ENCODE measurements at places on chromosomes 2 and 18.

DNA sequence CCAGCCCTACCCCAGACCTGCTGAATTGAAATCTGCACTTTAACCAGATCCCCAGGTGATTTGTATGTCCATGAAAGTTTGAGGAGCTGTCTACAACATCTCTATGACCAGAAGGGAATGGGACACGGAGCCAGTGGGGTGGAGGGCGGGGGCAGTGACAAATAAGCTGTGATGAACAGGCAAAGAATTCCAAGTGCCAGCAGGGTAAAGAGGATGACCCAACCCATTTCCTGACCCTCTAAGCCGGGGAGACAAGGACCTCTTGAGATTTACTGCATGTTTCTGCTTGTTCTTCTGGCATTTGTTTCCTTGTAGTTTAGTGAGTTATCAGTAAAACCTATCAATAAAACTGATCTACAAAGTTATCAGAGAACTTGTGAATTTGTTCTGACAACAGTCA lies 8.7 kb downstream of the TET3 start:
- no peak for DNase-seq

GRCh38 chr2:166084301-166084700 lies 43.5 kb downstream of the SCN1A start:
- no peak for DNase-seq

GRCh38 chr2:137924019-137924418 lies 40.3 kb upstream of the HNMT start:
- no peak for DNase-seq

GRCh38 chr2:148933456-148933855 lies 58.4 kb downstream of the KIF5C start:
- DNase-seq: no peak

DNA sequence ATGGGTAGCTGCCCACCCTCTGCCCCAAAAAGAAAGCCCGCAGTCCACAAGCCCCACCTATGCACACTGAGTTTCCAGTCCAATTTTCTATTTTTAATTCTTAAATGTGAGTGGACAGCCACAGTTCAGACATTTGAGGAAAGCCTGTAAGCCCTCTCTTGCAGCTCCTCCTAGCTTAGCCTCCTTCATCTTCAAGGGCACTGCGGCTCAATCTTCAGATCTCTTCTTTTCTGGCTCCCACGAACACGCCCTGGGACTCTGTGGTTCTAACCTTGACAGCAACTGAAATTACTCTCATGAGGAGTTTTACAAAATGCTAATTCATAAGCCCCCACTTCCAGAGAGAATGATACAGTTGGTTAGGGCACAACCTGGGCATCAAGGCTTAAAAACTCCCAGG lies 144.0 kb downstream of the MSH2 start:
- no peak for DNase-seq

- no peak for DNase-seq
These were observed 61.2 kb upstream of the SLC39A10 start for GRCh38 chr2:195595825-195596224.

GRCh38 chr2:11366326-11366741 lies 21.9 kb upstream of the ROCK2 start:
- DNase-seq: no peak

DNA sequence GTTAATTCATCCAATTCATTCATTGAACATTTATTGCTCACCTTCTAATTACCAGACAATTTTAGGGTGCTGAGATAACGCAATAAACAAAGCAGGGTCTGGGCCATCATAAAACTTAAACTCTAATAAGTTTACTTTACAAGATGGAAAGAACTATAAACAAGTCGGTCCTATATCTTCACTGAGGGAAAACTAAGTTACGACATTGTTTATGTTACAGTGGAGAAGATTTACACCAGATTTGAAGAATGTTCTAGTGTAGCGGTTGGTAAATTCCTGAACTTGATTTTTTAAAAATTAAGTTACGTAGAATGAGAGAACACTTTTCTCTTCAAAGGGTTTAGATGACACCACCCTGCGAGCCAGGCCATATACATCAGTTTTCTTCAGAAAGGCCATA lies 20.7 kb upstream of the FRZB start:
- DNase-seq: no peak

DNA sequence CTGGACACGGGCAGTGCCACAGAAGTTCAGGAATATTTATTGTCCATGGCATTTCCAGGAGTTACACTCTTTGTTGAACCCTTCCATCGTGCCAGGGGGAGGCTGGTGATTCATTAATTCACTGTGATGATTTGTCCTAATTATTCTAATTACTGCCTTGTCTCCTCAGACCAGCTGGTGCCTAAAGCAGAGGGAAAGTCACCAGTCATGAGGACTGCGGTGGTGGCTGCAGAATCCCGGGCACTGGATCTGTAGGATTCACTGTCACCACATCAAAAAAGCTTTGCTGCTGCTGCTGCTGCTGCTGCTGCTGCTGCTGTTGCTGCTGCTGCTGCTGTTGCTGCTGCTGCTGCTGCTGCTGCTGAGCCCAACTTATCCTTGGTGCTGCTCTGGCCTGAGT lies 908.2 kb downstream of the TSN start:
- peak; percentile 49 for DNase-seq

- no peak for DNase-seq
These were observed 82.7 kb downstream of the TANC1 start for GRCh38 chr2:159051133-159051532.

GRCh38 chr2:234691968-234692955 lies 195.4 kb upstream of the ARL4C start:
- peak; percentile 88 for DNase-seq

DNA sequence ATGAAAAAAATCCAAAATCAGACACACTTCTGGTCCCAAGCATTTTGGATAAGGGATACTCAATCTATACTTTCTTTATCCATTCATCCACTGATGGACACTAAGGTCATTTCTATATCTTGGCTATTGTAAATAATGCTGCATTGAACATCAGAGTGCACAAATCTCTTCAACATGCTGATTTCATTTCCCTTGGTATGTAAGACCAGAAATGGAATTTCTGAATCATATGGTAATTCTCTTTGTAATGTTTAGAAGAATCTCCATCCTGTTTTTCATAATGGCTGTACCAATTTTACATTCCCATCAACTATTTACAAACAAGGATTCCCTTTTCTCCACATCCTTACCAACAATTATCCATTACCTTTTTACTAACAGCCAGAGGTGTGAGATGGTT lies 33.7 kb upstream of the MCM6 start:
- no peak for DNase-seq

GRCh38 chr2:197304556-197305011 lies 6.0 kb downstream of the ANKRD44 start:
- DNase-seq: no peak

DNA sequence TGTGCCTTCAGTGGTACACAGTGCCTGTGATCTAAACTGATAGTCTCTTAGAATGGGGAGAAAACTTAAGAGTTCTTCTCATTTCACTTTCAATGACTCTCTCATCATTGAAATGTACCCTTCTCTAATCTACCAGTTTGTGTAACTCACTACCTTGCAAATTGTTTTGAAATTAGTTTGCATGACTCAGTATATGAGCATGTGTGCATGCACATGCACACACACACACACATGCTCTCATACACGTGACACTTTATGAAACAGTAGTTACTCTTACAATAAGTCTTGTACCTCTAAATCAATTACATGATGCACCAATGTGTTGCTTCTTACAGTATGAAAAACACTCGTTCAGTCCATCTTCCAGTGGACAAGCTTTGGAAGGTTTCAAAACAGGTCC lies 10.6 kb downstream of the LYPD6B start:
- no peak for DNase-seq

- no peak for DNase-seq
These were observed 385.0 kb upstream of the KLHL29 start for GRCh38 chr2:22999951-23000350.

- no peak for DNase-seq
These were observed 913.3 kb downstream of the CPS1 start for GRCh38 chr2:211469664-211470059.

GRCh38 chr2:16318474-16319195 lies 347.0 kb downstream of the CYRIA start:
- DNase-seq: no peak

DNA sequence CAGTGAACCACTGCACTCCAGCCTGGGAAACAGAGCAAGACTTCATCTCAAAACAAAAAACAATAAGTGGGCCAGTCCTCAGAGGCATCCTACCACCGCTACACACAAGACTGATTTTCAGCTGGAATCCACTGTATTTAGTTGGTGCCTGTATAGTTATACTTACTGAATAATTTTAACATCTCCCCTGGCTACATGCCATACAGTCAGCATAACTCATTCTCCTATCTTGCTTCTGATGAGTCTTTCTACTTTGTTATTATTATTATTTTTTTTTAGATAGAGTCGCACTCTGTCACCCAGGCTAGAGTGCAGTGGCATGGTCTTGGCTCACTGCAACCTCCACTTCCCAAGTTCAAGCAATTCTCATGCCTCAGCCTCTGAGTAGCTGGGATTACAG lies 19.9 kb upstream of the CAB39 start:
- no peak for DNase-seq

GRCh38 chr2:190875891-190876290 lies 4.7 kb upstream of the GLS start:
- DNase-seq: no peak

DNA sequence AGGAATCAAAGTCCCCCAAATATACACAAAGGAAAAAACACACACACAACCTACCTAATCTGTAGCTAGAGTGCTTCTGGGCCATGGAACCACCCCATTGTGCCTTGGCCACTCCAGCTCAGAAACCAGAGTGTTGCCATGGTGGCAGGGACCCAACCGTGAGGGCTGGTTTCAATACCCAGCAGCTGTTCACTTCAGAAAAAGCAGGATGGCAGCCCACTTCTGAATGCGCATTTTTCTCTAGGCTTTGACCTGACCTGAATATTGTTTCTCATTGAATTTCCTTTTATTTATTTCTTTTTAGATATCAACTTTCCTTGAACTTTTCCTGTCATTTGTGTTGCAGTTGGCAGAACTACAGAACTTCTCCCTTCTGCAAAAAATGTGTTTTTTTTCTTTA lies 43.0 kb upstream of the EHBP1 start:
- DNase-seq: no peak

DNA sequence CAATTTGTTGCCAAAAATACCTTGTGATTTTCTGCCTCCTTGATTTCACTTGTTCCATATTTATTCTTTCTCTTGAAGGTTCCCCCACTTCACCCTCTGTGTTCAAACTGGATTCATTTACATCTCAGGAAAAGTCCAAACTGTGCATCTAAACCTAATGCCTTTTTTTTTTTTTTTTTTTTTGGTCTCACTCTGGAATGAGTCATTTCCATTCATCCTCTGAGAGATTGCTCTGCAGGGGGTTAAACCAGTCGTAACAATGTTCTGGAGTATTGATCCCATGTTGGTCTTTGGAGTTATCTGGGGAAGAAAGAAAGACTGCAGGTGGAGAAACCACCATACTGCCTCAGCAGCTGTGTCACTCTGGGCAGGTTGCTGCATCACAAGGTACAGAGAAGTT lies 119.7 kb downstream of the TACR1 start:
- DNase-seq: peak; percentile 91

GRCh38 chr2:234995332-234996068 lies 43.7 kb downstream of the SH3BP4 start:
- DNase-seq: no peak

DNA sequence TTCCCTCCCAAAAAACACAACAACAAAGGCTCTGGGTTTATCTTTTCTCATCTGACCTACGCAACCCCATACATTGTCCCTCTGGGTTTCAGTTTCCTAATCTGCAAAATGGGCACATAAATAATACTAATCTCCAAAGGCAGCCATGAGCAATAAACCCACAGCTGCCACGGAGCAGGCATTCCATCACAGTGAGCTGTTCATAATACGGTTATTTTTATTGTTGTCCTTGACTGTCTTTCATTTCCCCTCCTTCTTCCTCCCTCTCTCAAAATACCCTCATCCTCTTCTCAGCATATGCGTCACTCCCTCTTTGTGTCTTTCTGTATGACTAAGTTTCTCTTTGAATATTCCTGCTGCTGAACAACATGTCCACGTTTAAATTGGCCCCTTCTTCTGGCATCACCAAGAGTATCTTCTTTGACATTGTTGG lies 129.8 kb upstream of the CAB39 start:
- DNase-seq: no peak

DNA sequence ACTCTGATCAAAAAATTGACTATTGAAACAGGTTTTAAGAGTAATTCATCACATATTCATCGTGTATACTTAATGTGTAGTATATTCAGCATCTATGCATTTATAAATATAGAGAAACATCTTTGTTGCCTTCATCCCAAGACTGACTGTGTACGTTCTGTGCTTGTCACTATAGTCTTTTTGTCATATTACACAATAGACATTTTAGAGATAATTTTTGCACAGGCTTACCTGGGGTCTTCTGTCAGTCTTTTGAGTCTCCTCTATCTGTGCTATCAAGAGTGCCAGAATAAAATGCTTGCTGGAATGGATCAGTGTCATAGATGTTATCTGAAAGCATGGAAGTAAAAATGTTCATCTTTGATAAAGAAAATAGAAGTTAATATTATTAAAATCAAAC lies 1047.7 kb upstream of the NRXN1 start:
- DNase-seq: no peak
